ENCODE measurements at places on chromosomes 2 and 18.

GRCh38 chr18:28357766-28358401 is 181.0 kb upstream of the CDH2 start:
- DNase-seq, result no peak

DNA sequence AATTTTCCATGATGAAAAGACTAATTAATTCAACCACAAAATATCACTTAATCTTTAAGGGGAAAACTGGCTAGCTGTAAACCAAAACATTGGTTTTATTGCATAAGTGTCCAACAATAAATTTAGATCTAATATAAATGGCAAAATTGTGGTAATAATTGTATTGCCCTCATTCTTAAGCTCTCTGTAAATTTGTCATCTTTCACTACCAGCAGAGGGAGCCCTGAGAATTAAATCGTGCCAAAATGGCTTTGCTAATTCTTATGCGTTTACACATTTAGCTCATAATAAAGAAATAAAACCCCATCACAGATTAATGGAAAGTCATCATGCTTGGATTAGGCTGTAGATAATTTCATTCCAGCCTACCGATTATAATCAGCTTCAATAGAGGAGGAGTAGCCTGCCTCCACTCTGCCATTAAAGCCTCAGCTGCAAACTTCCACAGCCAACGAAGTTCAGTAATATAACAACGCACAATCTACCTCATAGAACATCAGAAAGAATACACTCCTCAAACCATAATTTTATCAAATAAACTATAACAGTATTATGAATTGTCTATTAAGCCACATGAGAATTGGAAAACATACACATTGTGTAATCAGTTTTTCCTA is 70.0 kb upstream of the ATP5MC3 start:
- DNase-seq, result peak; percentile 39

- peak; percentile 93 for DNase-seq
These were observed 60.7 kb upstream of the ARHGAP15 start for GRCh38 chr2:143068509-143068908.

DNA sequence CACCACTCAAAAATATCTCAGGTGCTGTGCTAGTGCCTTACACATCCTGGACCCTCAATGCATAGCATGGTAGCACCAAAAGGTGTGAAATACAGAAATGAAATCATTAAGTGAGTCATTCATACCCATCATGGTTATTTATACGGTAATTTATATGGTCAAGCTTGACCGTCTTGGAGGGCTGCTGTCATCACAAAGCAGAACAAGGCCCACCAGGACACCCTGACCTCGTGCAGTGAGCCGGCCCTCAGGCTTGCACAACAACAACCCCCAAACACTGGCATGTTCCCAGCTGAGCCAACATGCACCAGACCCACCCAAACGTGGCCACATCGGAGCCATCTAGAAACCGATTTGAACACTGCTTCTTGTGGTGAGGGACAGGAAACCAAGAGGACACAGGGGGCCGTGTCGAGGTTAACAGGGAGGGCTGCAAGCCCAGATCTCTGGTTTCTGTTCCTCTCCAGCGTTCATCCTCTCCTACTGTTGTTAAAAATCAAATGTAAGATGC is 378.5 kb upstream of the ID2 start:
- DNase-seq, result peak; percentile 95

GRCh38 chr2:157900203-157900602 is 24.1 kb upstream of the ACVR1 start:
- no peak for DNase-seq

- DNase-seq, result no peak
These were observed 147.8 kb upstream of the SRD5A2 start for GRCh38 chr2:31728406-31729064.

GRCh38 chr18:2706903-2707302 is 51.4 kb downstream of the SMCHD1 start:
- peak; percentile 11 for DNase-seq

GRCh38 chr2:28219138-28219537 is 173.5 kb upstream of the FOSL2 start:
- DNase-seq, result no peak

DNA sequence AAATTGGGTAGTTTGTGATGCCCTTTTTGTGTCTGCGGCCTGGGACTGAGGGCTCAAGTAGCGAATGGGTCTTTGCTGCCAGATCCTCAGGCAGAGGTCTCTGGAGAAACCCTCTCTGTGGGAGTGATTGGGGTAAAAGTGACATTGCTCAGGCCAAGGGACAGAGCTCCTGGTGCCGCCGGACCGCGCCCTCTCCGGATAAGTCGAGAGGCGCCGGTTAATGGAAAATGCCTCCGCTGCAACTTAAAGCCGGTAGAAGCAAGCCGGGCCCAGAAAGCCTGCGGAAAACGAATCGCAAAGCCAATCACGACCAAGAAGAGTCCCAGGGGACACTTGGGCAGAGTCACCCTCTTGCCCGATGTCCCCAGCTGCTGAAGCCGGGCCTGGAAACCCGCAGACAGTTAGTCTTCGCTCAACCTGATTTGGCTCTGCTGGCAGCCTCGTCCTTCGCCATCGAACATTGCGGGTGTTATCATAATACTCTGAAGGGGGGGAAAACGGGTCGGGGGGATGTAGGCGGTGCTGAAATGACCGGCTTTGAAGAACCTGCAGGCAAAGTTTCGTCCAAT is 352 bp upstream of the HOXD12 start:
- DNase-seq, result no peak

DNA sequence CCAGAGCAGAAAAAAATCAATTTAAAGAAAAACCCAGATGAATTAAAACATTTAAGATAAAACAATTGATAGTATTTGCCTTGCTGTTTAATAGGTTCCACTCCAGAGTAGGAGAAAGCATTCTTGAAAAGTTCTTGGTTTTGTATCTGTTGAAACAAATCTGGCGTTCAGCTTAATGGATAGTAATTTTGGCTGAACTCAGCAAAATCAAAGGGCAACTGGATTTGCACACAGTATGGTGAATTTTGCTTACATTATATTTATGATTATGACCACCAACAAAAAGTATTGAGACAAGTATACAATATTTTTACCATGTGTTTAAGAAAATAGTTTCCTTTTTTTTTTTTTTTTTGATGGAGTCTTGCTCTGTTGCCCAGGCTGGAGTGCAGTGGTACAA is 34.0 kb downstream of the SLC4A10 start:
- no peak for DNase-seq

- peak; percentile 97 for DNase-seq
These were observed 249.1 kb upstream of the RBMS1 start for GRCh38 chr2:160742667-160743066.

Data from inflammatory macrophage treated with lipopolysaccharide for 4 hours (primary cell).